ENCODE measurements at places on chromosomes 3 and 15.

DNA sequence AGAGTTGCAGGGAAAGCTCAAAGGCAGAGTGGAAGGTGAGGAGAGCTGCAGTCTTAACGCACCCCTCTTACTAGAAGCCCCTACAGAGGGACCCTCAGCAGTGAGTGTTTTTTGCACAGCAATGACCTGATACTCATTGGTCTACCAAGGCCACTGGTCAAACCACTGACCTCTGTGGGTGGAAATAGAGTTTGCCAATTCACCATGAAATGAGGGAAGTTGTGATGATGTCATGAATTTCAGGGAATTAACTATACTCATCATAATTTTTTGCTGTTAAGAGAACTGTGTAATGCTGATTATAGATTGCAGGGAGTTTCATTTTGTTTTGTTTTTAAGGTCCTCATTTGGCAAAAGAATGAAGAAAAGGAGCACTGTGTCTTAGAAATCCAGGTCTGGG lies 101.7 kb upstream of the SMAD3 start:
- no peak for DNase-seq

DNA sequence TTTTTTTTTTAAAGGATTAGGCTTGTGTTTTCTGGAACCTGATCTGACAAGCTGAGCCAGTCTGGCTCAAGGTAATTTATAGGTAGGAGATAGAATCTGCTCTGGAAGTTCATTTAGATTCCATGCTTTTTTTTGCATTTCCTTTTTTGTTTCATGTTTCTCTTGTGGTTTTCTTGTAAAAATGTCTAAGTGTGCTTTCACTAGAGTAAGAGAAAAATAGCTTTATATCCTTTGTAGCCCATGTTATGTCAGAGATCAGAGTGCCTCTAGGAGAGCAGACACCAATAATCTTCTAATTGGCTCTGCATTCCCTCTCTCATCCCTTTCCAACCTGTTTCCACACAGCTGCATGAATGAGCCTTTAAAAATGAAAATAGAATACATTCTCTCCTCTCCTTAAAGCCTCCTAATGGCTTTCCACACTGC lies 389.8 kb upstream of the KCNMB2 start:
- no peak for DNase-seq

DNA sequence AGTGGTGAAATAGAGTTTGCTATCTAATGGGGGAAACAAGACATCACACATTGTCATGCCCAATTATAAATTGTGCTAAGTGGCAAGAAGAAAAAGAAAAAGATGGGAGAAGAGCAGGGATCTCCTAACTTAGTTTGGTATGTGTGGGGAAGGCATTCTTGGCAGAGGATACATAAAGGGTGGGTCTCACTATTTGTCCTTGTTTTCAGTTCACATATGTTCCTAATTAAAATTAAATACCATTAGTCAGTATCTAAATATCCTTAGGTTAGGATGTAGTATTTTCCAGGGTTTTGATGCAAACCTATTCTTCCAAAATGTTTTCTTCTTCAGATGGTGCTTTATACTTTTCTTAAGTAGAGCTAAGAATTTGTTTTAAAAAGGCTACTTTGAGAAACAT lies 173.7 kb downstream of the B3GALNT1 start:
- DNase-seq = no peak

GRCh38 chr3:59268170-59268569 lies 218.3 kb upstream of the CFAP20DC start:
- DNase-seq = no peak

- DNase-seq = no peak
Measured at GRCh38 chr3:160196511-160197104, 28.6 kb upstream of the C3orf80 start.

GRCh38 chr15:26260517-26261133 lies 397.5 kb upstream of the ATP10A start:
- peak; percentile 14 for DNase-seq

DNA sequence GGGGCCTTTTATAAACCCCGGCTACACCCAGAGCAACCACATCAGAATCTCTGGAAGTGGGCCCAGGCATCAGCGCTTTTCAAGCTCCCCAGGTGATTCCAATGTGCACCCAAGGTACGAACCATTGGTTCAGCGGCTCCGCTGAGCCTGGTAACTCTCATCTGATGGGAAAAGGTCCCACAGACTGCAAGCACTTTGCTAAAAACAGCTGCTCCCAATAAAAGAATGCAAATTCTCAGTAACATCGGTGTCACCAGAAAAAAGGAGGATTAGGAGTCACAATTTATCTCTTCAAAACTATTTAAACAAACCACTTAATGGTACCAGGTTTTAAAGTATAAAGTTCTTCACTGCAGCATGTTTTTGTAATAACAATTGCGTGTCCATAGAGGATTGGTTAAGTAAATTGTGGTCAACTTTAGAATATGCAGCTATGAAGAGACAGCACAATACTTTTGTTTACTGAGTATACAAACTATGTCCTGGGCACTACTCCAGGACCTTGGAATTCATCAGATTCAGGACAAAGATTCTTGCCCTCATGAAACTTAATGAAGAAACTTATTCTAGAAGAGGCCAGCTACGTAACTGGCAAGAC lies 660.7 kb upstream of the ADAMTS9 start:
- DNase-seq = no peak

GRCh38 chr15:93417156-93417555 lies 328.1 kb upstream of the RGMA start:
- no peak for DNase-seq

DNA sequence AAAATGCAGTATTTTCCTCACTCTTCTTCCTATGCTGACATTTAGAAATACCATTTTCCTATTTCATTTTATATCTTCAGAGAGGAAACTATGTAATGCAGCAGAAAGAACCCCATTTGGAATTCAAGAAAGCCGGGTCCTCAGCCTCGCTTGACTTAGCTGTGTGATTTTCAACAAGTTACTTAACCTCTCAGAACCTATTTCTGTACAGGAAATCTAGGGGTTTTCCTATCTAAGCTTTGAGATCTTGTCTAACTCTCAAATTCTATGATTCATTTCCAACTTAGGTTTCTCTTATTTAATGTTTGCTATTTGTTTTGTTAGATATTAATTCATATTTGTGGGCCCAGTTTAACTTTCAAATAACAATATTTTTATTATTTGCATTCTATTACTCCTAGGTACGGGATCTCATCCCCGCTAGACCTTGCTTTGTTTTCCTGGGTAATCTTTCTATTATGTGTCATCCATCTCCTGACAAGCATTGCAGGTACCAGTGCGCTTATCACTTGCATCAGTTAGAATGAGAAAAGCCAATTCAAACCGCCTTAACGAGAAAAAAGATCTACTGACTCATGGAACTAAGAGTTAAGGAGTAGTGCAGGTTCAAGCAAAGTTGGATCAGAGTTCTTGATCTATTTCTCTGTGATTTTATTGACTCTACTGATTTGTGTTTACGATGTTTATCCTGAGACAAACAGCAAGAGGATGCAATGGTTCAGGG lies 70.6 kb upstream of the BHLHE40 start:
- DNase-seq = no peak

- no peak for DNase-seq
Measured at GRCh38 chr3:52310861-52311575, 5.1 kb upstream of the DNAH1 start.

- DNase-seq = peak; percentile 11
Measured at GRCh38 chr3:149489060-149489690, 14.7 kb downstream of the TM4SF4 start.

GRCh38 chr3:80213086-80213485 lies 445.3 kb upstream of the ROBO1 start:
- no peak for DNase-seq

GRCh38 chr15:45169608-45170480 lies 17.9 kb downstream of the SHF start:
- DNase-seq = no peak

DNA sequence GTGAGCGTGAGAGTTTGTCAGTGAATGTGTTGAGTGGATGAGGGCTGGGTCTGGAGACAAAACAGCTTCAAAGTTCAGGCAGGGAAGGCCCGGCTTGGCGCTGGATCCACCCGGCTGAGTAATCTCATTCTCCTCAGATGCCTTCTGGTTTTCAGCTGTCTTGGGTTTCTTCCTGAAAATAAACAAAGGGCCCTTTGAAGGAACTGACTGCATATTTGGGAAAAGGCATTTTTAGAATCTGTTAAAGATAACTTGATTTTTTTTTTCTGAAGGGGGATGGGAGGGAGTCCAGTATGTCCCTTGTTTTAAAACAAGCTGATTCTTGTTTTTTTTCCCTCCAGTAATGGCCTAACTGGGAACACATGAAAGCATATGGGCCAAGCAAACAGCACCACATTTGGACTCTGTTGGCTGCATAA lies 86.4 kb downstream of the TIGIT start:
- no peak for DNase-seq

GRCh38 chr3:133561679-133562078 lies 11.8 kb upstream of the CDV3 start:
- DNase-seq = no peak

DNA sequence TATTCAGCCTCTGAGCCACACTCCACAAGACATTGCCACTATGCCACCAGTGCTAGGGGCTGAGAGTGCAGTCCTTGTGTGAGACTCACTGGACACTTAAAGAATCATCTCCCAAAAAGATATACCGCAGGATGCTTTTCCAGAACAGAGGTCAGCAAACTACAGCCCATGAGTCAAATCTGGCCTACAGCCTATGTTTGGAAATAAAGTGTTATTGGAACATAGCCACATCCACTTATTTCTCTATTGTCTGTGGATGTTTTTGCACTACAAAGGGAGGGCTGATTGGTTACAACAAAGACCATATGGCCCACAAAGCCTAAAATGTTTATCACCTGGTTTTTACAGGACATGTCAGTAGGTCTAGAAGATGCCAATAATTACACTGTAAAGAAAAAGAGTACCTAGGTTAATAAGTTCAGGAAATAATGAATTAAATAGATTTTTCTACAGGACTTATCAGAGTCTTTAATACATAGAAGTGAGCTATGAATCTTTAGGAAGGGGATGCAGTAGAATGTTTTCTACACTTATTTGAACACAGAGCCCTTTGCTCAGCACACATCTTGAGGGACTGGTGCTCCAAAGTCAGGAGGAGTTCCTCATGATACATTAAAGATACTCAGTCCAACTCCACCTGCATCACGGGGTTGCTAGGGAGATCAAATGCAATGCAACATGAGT lies 26.3 kb downstream of the SRGAP3 start:
- DNase-seq = no peak

DNA sequence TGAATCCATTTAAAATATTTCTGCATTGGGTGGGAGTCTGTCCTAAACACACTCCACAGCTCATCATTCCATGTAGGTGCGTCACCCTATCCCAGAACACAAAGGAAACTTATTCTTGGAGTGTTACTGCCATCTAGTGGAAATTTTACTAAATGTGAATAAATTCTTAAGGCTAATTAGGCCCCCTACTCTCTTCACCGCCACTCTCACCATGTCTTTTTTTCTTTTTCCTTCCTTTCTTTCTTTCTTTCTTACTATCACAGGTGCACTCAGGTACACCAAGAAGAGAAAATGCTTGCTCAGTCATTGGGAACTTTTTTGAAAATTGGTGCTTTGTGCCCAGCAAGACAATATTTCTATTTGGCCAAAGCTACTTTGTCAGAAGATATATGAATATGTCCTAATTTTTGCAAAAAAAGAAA lies 26.4 kb upstream of the ATP8B4 start:
- peak; percentile 58 for DNase-seq

- DNase-seq = no peak
Measured at GRCh38 chr3:184578822-184579221, 17.2 kb downstream of the EPHB3 start.

- DNase-seq = no peak
Measured at GRCh38 chr3:118267588-118267987, 767.1 kb downstream of the IGSF11 start.

GRCh38 chr15:97114900-97115760 lies 784.6 kb downstream of the NR2F2 start:
- DNase-seq = no peak

- no peak for DNase-seq
Measured at GRCh38 chr15:99249270-99249841, at the start of gene TTC23. Gene TTC23 (minus strand): TSS chr15:99249581. CDS start chr15:99228712, 20,869 bp downstream.

- no peak for DNase-seq
Measured at GRCh38 chr3:2701471-2701870, 408.7 kb downstream of the IL5RA start.

- DNase-seq = no peak
Measured at GRCh38 chr3:139198186-139198585, 145.6 kb upstream of the MRPS22 start.

DNA sequence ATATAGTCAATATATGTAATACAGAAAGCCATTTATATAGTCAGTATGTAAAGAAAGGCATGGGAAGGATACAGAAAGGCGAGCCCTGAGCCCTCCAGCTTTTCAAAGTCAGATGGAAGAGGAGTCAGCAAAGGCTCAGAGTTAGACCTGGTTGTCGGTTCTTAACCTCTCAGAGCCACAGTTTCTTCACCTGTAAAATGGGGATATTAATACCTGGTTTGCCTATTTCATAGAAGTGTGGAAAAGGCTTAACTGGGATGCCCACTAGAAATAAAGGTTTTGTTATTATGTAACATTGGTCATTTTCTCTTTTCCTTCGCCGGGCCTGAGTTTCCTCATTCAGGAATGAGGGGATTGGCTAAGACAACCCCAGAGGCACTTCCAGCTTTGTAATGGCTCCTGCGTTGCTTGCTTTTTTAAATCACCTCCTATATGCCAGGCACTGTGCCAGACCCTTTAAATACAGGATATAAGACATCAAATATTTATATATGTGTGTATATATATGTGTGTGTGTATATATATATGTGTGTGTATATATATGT lies 2.4 kb downstream of the CRELD1 start:
- DNase-seq = no peak

DNA sequence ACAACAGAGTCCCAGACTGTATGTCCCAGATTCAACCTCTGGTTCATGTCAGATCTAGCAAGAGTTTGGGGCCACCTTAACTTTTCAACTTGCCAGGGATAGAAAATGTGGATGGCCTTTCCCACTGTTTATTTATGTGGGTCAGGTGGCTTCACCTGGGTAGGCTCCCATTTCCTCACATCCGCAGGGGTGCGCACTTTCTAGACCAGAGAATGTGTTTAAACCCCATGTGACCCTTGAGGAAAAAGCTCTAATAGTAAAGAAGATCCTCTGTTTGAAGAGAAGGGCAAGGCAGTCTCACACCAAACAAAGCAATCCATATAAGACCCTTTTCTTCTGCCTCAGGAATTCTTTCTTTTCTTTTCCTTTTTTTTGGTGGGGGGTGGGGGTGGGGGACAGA lies 167.2 kb upstream of the TSC22D2 start:
- DNase-seq = no peak

- no peak for DNase-seq
Measured at GRCh38 chr3:58586776-58587192, 9.6 kb upstream of the FAM107A start.

DNA sequence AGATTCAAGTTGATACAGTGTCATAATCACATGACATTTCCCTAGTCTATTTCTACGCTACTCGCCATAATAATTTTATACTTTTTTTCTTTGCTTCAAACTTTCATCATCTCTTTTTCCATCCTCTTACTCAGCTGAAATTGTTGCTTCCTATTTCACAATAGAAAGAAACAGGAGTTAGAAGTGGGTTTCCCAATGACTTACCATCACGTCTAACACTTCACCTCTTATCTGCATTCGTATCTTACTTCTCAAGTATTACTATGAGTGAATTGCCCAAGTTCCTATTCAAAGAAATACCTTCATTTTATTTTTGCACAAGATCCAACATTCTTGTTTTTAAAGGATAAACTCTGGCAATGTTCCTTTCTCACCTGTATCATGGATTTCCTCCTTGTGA lies 1539.9 kb downstream of the SI start:
- DNase-seq = no peak
